ENCODE measurements at places on chromosomes 7 and 10.
A peak's percentile ranks its signal among the peaks of the same experiment; 100 is the strongest.

DNA sequence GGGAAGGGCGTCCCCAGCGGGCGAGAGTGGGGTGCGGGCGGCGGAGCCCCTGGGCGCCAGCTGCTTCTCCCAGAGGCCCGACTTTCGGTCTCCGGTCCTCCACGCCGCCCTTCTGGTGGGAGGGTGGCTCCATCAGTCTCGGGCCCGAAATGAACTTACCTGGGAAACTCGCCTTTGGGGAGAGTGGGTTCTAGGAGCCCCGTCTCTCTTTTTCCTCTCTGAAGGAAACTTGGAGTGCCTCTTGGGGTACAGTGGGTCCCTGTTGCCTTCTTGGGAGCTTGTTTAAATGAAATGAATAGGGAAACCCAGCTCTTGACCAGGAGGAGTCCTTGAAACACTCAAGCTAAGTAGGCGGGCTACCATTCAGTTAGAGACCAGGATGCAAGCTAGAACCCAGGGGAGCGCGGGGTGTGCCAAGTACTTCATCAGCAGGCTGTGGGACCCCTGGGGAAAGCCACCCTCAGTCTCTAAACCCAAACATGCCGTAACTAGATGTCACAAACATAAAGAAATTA lies 1.3 kb downstream of the SLC26A4 start:
- no peak for DNase-seq

DNA sequence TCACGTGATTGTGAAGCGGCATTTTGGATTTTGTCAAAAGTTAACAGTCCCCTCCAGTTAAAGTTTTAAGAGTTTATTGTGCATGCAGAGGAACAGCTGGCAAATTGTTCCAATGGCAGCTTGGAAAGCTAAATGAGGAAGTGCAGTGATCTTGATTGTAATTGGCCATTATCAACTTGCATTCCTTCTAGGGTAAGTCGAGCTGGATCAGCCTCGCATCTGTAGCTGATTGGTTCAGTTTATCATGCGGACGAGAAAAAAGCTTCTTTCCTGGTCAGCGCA lies 566 bp downstream of the ZNF789 start:
- peak; percentile 63 for DNase-seq

- DNase-seq = no peak
Measured at GRCh38 chr7:46440186-46440585, 519.1 kb upstream of the IGFBP3 start.

GRCh38 chr10:107418085-107418806 lies 253.7 kb upstream of the SORCS1 start:
- no peak for DNase-seq
